ENCODE measurements at places on chromosomes 3 and 15.

- DNase-seq, result no peak
Observed at GRCh38 chr15:40247406-40247971, 8.6 kb downstream of the PAK6 start.

DNA sequence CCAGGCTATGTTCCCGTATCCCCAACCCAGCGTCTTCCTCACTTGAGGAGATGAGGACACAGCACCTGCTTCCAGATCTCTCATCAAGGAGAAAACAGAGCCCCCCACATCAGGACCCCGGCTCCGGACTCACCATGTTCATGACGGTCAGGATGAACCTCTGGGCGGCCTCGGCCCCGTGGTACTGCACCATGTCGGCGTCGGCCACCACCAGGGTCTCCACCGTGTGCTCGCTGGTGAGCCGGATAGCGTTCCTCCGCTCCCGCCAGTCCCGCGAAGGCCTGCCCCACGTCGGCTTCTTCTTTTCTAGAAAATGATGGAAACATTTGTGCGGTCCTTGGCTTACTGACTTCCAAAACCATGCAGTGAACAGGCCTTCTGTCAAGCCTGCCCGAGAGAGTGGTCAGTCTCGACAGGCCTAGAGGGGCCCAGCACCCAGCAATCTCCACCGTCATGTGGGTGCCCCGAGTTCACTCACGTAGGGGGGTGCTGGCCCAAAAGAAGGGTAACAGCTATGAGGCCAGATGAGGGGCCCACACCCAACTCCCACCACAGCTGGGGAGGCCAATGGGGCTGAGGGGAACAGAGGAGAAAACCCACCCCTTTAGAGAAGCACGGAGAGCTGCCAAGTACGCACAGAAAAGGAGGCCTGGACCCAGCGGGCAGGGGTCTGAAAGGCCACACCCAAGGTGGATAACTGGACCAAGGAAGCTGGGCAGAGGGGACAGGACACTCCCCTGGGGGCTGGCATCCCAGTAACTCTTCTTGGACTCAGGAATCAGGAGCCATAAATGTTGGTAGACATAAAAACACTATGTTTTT, 60.5 kb downstream of the ADAMTS17 start:
- DNase-seq, result no peak

DNA sequence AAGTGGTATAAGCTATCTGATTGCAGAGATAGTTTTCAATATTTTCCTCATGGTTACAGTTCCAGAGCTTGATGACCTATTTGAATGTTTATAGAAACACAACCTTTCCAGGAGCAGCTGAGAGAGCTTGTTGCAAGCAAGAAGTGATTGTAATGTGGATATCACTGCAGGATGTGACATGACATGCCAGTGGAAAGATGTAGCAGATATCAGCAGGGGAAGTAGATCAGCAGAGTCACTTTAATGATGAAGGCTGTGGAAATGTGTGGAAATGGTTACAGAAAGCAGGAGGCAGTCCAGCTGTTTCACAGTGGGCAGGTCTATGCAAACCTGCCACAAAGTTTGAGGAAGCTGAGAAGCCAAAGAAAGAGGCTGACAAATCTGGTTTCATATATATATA, 21.0 kb downstream of the TMEM158 start:
- DNase-seq, result no peak

DNA sequence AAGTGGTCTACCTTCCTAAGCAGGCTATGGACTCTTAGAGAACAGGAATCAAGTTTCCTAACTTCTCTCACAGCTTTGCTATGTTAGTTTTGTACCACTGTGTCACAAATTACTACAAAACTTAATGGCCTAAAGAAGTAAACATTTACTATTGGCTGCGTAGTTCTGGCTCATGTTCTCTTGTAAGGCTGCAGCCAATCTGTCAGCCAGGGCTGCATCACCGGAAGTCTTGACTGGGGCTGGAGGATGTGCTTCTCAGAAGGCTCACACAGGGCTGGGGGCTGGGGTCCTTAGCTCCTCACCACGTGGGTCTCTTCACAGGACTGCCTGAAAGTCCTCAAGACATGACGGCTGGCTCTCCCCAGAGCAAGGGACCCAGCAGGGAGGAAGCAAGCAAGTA, 15.5 kb downstream of the STIMATE start:
- DNase-seq, result no peak

DNA sequence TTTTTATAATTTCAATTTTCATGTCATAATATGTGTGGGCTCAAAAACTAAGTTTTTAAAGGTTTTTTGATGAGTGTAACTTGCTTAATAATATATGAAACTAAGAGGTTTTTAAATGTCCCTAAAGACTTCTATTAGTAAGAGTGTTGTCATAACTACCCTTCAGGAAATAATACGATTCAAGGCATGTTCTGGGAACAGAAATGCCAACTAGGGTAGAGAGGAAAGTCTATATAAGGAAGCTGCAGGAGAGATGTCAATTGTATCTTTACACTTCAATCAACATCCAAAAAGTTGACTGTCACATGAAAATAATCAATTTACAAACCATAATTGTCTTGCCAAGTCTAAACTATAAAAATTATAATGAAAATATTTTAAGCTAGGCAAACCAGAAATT, 76.3 kb downstream of the SMARCC1 start:
- DNase-seq, result no peak

- DNase-seq, result no peak
Observed at GRCh38 chr15:63188247-63188925, 1.0 kb upstream of the RAB8B start.

GRCh38 chr3:141663993-141664392, 74.1 kb upstream of the RNF7 start:
- no peak for DNase-seq

- no peak for DNase-seq
Observed at GRCh38 chr15:35320158-35320780, 225.7 kb downstream of the DPH6 start.

DNA sequence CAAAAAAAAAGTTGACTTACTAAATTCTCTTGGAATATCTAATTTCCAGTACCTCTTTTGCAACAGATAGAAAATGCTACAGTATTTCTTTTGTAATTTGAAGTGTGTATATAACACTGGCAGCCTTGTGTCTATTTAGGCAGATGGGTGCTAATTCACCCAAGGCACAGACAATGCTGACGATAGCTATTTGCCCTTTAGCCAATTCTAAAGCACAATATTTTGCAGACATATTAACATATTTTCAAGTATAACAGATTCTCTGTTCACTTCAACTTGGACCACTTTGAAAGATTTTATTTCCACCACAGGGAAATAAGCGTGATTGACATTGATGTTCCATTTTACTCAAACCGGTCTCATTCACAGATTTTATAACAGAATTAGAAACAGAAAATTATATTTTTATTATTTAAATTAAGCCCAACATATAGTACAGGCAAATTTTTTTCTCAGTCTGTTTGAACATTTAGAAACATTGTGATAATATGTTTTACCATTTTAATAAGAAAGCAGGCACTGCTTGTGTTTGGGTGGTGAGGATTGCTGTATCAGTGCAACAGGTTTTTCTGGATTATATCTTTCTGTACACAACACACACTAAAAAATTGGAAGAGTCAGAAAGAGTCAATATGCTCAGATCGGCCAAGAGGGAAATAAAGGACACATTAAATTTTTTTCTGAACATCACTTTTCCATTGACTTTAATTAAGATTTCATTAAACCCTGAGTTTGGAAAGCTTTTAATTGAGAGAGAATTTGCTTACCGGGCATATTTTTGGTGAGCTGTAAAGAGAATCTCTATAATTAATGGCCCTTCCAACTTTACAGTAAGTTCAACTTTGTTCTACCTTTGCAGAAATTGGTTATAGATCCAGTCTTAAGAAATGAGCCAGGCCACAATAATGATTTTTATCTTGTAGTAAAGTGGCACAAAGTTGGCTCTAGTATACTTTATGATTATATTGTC, 327.3 kb upstream of the NR2F2 start:
- DNase-seq, result no peak

DNA sequence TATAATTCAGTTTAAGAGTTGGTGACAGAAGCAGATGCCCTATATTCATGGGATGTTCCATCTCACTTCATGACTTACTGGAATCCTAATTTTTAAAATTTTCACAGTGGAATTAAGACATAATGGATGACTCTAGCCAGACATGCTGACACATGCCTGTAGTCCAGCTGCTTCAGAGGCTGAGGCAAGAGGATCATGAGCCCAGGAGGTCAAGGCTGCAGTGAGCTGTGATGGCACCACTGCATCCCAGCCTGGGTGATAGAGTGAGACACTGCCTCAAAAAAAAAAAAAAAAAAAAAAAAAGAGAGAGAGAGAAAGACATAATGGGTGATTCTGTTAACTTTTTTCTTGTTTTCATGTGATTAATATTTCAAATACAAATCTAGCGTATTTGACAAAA, 123.6 kb downstream of the KLHL25 start:
- DNase-seq, result no peak

GRCh38 chr3:105527949-105528348, 161.2 kb downstream of the ALCAM start:
- no peak for DNase-seq

- DNase-seq, result no peak
Observed at GRCh38 chr15:77454265-77454664, 33.6 kb downstream of the HMG20A start.

DNA sequence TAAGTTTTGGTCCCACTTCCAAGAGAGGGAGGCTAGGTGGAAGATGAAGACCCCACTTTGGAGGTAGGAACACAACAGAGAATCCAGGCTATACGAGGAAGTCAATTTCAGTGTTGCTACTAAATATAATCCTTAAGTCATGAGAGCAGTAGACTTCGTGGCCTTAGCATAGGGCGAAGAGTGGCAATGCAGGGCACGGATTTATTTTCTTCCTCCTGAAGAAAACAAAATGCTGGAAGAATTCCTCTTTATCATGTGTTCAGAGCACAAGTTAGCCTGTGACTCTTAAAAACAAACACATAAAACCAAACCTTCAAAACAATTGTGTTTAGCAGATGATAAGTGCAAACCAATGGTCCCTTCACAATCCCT, 19.4 kb downstream of the BCL2L10 start:
- no peak for DNase-seq

DNA sequence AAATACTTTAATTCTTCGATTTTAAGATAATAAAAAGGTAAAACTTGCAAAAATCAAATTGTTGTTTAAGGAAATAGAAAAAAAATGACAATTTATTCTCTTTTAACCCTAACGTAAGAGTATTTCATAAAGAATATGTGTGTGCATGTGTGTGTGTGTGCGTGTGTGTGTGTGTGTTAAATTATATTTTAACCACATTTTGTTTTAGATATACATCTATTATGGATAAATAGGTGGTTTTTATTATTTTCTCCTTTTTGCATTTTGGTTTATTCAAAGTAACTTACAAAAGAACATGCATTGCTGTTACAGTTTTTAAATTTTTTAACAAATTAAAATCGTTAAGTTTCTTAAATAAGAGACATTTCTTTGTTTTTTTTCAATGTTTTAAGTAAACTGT, 414.4 kb downstream of the NAALADL2 start:
- no peak for DNase-seq

GRCh38 chr3:57078635-57079473, 18.4 kb downstream of the SPATA12 start:
- DNase-seq, result no peak

DNA sequence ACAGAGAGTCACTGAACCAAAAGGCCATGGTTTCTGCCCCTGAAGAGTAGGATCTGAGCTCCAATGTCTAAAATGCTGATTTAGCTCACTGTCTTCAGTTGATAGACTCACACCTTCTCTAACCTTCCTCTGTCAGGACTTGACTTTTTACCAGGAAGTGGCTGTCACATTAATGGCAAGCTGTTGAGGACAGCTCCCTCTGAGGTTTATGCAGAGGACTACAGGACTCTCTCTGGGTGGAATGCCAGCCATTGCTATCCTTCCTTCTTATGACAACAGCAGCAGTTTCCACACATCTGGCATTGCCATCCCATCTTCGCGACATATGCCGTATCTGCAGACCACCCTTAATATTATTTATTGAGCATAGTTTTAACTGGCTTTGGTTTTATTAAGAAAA, 103.8 kb upstream of the PRICKLE2 start:
- no peak for DNase-seq

DNA sequence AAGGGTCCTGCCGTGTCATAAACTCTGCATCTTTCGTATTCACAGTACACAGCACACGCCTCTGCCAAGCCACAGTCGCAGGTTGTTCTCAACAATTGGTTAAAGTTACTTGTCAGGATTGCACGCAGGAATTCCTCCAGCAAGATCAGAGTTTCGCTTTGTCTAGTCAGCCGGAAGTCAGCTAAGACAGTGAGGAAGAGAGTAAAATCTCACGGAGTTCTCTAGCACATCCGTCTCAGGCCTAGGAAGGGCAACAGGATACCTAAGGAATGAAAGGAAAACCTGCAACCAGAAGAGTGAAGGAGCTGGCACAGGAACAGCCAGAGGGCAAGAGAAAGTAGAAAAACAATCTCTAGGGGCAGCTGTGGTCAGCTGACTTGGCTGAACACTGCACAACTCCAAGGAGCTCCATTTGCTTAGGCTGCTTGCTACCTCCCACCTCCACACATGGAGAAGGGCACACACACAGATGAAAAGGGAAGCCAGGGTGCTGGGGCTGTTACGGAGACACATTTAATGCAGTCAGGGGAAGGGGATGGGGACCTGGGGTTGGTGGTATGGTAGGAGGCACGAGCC, 23.7 kb downstream of the RORA start:
- DNase-seq, result no peak

DNA sequence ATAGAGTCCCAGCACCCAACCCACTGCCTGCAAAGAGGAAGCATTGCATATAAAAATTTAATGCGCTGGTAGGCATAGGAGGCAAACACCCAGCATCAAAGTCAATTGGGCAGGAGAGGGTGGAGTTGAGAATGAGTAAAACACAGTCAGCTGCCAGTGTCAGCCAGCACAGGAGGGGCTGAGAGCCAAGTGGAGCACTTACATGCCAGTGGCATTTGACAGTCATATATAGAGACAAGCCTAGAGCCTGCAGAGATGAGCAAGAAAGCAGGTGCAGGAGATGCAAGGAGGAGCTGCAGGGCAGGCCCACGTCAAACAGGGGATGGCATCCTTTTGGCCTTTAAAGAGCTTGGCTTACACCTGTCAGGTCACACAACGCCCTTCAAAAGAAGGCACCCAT, 27.6 kb upstream of the ZFAND6 start:
- no peak for DNase-seq

DNA sequence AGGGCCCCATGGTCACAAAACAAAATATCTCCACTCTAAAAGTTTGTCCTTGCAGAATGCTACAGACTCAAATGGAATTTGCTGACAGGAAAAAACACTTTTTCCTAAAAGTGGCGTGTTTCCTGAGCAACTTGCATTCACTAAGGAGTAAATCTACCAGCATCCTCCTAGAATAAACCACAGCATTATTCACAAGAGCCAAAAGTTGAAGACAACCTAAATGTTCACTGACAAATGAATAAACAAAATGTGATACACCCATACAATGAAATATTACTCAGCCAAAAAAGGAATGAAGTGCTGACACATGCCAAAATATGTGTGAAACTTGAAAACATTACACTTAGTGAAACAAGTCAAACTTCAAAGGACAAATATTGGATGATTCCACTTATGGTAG, 28.9 kb downstream of the ITGB5 start:
- DNase-seq, result no peak
